AG08395 (cell line): ENCODE measurements at places on chromosomes 16 and 17.

DNA sequence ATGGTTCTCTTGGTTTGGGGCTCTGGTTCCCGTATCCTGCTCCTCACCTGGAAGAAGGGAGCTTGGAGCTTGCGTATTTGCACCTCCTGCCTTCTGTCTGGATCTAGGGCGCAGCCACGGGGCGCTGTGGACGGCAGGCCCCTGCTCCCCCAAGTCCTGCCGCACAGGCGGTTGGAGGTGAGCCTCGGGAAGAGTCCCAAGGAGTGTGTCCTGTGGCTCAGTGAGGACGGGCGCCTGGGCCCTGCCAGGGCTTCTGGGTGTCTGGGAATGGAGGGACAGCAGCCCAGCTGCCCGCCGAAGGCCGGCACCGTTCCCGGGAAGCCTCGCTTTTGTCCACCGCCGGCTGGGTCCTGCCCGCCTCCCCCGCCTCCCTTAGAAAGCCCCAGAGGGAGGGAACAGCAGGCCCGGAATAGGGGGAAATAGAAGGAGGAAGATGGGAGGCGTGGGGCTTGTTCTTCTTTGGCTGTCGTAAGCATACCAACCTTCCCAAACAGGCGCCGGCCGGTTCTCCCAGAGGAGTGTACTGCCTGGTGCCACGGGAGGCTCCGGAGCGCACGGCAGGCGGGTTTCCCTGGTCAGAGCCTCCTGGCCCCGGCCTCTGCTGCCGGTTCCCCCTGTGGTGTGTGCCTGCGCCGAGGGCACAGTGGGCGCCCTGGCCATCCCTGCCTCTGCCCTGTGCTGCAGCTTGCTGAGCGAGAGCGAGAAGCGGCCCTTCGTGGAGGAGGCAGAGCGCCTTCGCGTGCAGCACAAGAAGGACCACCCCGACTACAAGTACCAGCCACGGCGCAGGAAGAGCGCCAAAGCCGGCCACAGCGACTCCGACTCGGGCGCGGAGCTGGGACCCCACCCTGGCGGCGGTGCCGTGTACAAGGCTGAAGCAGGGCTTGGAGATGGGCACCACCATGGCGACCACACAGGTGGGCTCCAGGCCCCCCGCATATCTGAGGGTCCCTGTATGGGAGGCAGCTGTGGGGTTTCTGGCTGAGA, 1.8 kb downstream of the SOX8 start:
- no peak for DNase-seq

- DNase-seq: peak; percentile 84
Observed at GRCh38 chr16:24685539-24686432, 43.7 kb upstream of the TNRC6A start.

- no peak for DNase-seq
Observed at GRCh38 chr17:27954548-27955495, 61.7 kb upstream of the LYRM9 start.

DNA sequence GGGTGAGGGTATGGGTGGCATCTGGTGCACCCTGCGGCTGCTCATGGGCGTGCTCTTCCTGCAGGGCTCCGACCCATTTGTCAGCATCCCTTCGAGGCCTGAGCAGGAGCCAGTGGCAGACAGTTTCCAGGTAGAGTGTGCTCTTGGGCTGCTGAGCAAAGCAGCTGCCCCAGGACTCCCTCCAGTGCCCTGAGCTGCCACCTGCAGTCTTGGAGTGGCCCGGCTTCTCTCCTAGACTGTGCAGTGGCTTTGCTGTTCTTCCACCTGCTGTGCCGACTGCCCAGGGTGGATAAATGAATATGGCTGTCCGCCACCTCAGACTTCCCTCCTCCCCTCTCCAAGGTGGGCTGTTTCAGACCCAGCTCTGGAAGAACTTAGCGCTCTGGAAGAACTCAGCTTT, 10.8 kb upstream of the JPT2 start:
- DNase-seq: no peak

DNA sequence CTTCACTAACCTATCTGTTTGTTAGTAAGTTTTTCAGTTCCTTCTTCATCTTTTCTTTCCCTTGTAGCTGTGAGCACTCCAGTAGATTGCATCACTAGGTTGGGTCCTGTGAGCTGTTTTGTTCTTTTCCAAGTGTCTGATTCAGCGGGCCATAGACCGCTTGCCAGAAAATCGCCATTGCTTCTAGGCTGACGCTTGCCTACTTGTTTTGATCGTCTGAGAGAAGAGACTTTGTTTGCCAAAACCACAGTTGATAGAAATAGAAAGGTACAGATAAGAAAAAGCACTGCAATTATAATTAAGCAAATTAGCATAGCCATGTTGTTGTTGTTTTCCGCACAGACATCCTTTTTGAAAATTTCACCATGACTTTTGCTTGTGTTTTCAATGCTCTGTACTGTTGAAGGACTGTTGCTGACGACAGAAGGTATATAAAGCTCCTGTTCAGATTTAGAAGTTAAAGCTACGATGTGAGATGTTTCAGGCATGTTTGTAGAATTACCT, 3.1 kb downstream of the EVI2A start:
- no peak for DNase-seq

DNA sequence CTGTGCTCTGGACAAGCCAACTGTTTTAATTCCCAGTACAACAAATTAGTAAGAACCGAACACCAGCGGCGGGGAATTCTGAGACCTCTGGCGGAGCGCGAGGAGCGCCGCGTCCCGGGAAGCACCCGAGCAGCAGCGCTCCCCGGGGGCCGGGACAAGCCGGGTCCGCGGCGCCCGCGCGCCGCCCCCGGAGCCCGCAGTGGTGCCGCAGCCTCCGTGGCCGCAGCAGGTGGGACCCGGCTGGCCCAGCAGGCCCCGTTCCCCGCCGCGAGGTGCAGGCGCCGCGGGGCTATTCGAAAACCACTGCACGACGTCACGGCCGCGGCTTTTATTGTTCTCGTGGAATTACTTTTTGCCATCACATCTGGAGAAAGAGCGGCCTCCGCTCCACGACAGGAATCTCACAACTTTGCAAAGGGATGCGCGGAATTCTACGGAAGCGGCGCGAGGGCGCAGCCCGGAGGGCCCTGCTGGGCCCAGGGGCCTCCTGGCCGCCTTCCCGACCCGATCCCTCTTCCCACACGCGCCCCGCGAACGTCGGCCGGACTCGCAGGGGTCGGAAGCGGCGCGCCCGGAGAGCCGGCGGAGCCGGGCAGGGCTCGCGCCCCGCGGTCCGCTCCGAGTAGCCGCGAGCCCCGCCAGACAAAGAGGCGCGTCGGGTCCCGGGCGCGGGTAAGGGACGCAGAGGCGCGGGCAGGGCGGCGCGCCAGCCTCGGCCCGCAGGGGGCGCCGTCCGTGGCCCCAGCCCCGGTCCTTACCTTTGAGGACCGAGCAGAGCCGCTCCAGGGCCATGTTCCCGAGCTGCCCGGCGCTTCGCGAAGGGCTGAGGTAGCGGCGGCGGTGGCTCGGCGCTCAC, 696 bp downstream of the NETO2 start:
- DNase-seq: peak; percentile 45

DNA sequence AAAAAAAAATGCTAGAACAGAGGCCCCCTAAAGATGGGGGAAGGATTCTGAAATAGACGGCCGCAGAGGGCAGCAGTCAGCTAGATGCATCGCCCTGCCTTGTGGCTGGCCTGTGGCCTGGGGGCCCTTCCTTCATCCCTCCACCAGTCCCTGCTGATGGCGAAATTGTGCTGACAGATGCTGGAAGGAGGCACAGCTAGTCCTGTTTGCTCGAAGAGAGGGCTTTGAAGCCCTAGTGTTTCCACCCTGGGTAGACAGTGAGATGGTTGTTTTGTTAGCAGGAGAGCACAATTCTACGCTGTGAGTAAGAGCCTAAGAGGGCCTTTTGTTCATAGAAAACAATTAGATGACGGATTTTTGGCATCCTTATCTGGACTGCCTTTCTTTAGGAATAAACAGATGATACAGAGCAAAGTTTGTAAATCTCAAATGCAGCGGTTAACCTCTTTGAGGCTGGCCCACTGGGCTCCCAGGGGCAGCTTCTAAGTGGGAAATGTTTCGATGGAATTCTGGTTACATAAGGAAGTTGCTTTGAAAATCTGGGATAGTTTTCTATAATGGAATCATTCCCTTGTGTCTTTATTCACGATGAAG, 23.0 kb downstream of the VPS35L start:
- DNase-seq: no peak

- no peak for DNase-seq
Observed at GRCh38 chr17:82108038-82108437, 10.0 kb upstream of the FASN start.

DNA sequence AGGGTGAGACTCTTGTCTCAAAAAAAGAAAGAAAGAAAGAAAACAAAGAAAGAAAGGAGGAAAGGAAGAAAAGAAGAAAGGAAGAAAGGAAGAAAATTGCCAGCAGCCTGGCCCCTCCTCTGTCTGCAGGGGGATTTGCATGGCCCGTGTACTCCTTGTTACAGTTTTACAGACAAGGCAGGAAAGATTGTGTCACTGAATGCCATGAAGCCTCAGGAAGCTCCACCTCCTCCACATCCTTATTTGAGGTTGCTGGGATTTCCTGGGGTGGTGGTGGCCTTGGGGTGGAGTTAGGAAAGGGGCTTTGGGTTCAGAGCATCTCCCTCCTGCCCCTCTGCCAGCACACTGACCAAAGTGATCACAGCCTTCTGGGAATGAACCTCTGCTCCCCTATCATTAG, 23.6 kb downstream of the CFAP20 start:
- DNase-seq: no peak

DNA sequence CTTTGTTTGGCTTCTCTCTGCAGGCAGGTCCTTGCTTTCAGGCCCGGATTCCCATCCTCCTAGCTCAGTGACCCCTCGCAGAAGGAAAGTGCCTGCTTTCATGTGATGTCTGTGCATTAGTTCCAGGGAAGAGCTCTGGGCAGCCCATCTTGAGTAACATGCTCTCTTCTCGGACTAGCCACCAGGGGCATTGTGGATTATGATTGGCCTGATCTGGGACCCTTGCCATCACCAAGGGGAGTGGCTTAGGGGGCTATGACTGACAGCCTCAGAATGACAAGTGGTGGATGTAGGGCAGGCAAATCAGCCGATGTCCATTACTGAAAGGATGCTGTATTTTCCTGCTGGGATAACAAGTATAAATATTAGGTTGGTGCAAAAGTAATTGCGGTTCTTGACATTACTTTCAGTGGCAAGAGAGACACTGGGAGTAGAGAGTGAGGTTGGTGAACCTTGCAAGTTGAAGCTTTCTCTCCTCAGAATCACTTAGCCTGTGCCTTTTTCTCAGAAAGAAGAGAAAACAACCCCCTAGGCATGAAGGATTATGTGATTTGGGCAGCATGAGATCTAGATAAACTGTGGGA, 71.5 kb upstream of the MPHOSPH6 start:
- no peak for DNase-seq

DNA sequence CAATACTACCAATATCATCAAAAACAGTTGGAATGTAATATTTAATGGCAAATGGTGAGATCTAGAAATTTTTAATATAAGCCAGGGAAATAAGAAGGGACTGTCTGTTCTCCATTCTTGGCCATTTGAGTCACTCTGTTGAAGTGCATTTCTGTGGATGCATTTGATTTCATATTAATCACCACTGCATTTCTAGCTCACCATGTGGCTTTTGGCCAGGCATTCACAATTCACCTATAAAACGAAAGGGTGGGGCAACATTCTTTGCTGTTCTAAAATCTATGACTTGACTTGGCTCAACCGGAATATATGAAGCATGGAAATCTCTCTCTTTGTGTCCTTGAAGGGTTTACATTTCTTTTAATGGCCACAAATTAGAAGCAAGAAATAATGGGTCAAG, 483.0 kb downstream of the SLC39A11 start:
- no peak for DNase-seq

DNA sequence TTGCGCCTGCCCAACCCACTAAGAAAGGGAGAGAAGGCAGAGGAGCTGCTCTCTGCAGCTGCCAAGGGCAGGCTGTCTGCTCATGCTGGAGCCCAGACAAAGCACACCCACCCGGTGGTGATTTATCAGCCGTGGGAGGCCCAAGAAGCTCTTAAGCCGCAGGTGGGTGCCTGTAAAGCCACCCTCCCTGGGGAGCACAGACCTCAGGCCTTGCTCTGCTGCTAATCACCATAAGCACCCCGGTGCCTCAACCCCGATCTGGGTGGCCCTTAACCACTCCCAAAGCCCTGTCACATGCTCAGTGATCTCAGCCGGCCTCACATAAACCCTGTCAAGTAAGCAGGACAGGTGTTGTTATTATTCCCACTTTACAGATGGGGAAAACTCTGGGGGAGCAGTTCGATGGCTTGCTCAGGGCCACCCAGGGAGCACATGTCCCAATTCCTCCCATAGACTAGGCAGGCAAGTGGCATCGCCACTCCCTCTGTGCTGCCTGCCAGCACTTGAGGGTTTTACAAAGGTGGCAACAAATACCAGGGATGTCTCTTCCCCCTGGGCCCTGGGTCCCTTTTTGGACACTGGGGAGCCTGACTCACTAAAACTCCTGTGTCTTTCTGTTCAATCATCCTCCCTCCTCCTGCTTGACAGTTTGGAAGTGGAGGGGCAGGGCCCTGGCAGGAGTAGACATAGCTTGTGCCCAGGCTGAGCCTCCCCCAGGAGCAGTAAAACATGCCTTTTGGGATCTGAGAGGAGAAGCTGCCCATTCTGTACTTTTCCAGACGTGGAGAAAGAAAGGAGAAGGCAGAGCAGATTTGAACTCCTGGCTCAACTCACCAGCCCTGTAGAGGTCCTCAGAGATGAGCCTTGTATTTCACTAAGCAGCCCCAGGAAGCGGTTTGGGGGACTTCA, 299.3 kb downstream of the SOX9 start:
- DNase-seq: no peak

DNA sequence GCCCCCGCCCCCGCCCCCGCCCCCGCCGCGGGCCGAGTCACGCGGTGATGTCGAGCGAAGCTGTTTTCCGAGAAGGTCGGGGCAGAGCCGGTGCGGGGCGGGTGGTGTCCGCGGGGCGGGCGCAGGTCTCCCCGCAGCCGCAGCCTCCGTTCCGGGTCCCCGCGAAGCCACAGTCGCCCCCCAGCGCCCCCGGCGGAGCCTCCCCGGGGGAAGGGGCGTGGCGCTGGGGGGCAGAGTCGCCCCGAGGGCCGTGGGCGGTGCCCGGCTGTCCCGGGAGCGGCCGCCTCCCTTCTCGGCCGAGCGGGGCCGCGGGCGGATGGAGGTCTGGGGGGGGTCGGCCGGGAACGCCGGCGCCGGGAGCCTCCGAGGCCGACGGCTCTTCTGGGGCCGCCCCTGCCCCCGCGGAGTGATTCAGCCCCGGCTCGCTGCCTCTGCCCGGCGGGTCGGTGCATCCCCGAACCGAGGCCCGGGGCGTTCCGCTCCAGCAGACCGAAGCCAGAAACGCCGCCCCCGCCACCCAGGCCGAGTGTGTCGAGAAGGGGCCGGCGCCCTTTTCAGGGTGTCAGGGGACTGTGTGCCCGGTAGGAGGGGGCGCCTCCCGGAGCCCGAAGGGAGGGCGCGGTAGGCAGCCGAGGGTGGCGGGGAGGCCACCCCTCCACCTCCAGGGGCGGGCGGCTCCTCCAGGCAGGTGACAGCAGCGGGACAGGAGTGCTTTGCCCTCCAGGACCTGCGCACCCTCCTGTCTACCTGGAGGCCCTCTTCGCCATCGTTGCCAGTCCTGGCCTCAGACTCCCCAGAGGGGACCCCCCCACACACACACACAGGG, 1.7 kb downstream of the METRNL start:
- peak; percentile 51 for DNase-seq

GRCh38 chr17:38608648-38609047, 2.9 kb upstream of the SRCIN1 start:
- DNase-seq: no peak
